Liver (tissue), 10 donors: ENCODE measurements at places on chromosomes 2 and 18. TPM values are rescaled to one million over a fixed set of nuclear protein-coding genes. Genes with fewer than 3 reads are reported as not detected.

- DNase-seq, result no peak
These were observed 17.9 kb upstream of the NPAS2 start for GRCh38 chr2:100802066-100802465.

GRCh38 chr2:42125841-42126594 is 43.1 kb upstream of the EML4 start:
- no peak for DNase-seq

GRCh38 chr2:45804987-45805755 is 153.7 kb downstream of the PRKCE start:
- no peak for DNase-seq

Gene BIRC6
- total RNA-seq, result 68.7 TPM

Gene DAW1
- total RNA-seq, result not detected

GRCh38 chr18:74066018-74066417 is 81.6 kb downstream of the FBXO15 start:
- DNase-seq, result no peak

- no peak for DNase-seq
These were observed 403.5 kb downstream of the PARD3B start for GRCh38 chr2:204948822-204949221.

Gene AP1S3
- 3.2 TPM for total RNA-seq

DNA sequence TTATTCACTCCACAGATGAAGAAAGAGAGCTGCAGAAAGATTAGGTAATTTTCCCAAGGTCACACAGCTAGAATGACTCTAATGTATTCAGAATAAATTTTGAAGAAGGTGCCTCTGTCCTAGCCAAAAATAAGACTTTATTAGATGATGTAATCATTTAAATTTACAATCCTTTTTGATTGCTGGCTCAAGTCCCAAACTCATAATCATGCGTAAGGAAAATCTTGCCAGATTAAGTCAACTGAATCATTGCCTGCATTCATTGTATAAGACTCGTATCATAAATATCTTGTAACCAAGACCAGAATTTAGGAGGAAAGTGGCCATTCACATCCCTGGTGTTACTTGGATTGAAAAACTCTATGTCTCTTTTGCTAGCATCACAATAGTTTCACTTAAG is 53.1 kb upstream of the STK39 start:
- no peak for DNase-seq

- no peak for DNase-seq
These were observed 124.1 kb upstream of the MAP3K20 start for GRCh38 chr2:172951554-172951953.

DNA sequence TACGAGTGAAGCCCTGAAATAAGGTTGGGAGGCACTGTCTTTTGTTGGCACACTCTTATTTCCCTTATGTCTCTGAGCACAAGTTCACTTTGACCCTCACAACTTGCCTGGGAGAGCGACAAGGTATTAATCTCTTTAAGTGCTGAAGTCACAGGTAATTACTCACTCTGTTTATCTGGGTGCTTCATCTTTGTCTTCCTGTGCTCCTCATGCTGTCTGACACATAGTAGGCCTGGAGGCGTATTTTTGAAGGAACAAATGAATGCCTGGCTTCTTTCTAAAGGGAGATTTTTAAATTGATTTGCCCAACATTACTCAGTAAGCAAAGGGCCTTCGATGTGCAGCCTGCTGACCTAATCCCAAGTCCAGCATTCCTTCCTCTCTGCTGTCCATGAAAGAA is 507.1 kb upstream of the TNP1 start:
- DNase-seq, result no peak

Gene TPRKB
- 16.2 TPM for total RNA-seq

- no peak for DNase-seq
These were observed 88.7 kb upstream of the STPG4 start for GRCh38 chr2:47243596-47244323.

DNA sequence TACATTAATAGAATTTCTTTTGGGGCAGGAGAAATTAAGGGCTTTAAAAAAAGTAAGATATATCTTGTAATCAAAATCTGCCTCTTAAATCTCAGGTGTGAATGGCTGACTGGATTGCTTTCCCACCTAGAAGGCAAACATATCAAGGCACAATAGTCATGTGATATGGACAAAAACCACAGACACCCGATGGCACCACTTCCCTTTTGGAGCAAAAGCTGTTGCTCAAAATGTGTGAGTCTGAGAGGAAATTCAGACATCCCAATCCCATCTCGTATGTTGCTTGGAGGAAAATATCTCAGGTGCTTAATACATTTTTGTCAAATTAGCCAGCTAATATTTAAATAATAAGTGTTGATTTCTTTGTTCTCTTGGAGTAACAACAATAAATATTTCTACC is 120.7 kb downstream of the KCNF1 start:
- no peak for DNase-seq

Gene MDH1B
- total RNA-seq, result 0.09 TPM

DNA sequence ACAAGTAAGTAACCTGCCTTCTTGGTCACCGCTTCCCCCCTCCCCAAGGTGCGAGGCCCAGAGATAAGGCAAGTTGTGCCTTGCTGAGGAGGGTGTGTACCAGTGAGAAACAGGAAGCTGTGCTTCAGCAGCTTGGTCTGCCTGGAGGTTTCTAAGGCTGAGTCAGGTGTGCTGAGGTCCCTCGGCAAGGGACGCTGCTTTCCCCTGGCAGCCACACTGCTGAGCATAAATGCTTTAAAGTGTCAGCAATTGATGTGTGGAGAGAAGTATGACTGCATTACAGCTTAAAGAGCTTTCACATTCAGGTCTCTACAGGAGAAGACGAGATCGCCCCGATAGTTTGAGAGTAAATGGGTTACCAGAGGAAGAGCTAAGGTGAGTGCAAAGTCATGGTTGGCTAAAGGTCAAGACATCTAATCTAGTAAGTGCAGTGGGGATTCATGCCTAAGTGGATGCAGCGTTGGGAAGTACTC is 86.9 kb downstream of the LIMS1 start:
- no peak for DNase-seq

DNA sequence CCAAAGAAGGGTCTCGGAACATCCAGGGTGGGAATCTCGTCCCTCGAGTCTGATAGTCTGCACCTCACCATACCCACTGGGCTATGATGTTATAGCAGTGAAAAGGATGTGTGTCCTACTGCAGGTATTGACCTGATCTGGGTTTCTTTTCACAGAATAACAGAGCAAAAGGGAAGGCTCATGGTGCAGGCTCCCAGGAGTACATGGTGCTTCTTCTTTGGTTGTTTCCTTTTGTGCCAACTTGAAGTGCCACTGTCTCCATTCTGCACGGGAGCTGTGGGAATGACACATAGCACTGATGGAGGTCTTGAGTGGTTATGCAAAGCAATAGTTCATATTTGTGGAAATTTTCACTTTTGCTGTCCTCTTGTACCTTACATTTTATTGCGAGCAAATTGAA is 72.2 kb upstream of the EML6 start:
- DNase-seq, result no peak

GRCh38 chr2:118477111-118477862 is 370.2 kb downstream of the EN1 start:
- DNase-seq, result no peak

- DNase-seq, result no peak
These were observed 99.8 kb upstream of the FZD7 start for GRCh38 chr2:201933792-201934237.

DNA sequence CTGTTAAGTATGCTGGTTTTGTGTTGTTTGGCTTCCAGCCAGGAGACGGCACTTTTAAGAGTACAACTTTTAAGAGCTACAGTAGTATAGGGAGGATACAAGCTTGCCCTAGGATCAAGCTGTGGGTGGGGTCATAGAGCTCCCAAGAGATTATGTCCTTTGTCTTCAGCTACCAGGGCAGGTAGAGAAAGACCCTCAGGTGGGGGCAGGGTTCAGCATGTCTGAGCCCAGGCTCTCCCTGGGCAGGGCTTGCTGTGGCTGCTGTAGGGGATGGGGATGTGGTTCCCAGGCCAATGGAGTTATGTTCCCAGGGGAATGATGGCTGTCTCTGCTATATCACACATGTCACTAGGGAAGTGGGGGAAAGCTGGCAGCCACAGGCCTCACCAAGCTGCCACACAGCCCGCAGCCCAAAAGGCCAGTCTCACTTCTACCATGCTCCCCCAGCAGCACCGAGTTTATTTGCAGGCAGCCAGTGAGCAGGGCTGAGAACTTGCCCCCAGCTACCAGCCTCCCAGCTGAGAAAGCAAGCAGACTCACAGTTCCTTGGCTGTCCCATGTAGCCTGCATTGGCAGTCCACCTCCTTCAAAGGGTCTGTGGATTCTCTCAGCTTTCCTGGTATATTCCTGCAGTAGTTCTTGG is 105.7 kb upstream of the ERBB4 start:
- no peak for DNase-seq

DNA sequence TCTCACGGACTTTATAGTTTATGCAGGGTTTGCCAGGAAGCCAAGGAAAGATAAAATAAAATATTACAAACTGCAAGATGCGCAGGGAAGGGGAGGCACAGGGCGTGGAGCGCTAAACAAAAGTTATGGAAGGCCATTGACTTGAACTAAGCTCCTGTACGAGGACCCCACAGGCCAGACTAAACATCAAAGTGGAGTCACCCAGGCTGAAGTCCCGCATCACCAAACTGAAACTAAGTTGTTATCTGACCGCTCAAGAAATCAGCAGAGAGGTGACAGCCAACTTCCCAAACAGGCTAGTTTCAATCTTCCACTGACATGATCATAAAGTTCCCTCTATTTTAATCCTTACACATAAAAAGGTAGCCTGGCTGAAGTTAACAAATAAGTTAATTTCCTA is 90.5 kb upstream of the YWHAQ start:
- DNase-seq, result no peak
